ENCODE measurements at places on chromosomes 2 and 18. TPM values are rescaled to one million over a fixed set of nuclear protein-coding genes. Genes with fewer than 3 reads are reported as not detected.

CCBE1 gene
- 31.6 TPM for total RNA-seq

SAG gene
- total RNA-seq: not detected

ZNF532 gene
- total RNA-seq: 34.8 TPM

UGT1A3 gene
- total RNA-seq: not detected

UPP2 gene
- 0.06 TPM for total RNA-seq

ABCG8 gene
- total RNA-seq: 0.44 TPM

CCDC195 gene
- total RNA-seq: not detected

DES gene
- 2.0 TPM for total RNA-seq

ATP6V1C2 gene
- 1.4 TPM for total RNA-seq

KLHL30 gene
- 4.3 TPM for total RNA-seq

NEU2 gene
- total RNA-seq: not detected

EVA1A gene
- 0.53 TPM for total RNA-seq

PARD3B gene
- 14.0 TPM for total RNA-seq

ADD2 gene
- 1.9 TPM for total RNA-seq

CRYBA2 gene
- total RNA-seq: not detected

- H3K4me3 ChIP-seq: no peak overlapping the region
- H3K27me3 ChIP-seq: no peaks in the 10 kb centered on the region
- no peak overlapping the region for H3K27ac ChIP-seq
Measured at GRCh38 chr2:84022810-84023431, 436.2 kb downstream of the SUCLG1 start.

DNA sequence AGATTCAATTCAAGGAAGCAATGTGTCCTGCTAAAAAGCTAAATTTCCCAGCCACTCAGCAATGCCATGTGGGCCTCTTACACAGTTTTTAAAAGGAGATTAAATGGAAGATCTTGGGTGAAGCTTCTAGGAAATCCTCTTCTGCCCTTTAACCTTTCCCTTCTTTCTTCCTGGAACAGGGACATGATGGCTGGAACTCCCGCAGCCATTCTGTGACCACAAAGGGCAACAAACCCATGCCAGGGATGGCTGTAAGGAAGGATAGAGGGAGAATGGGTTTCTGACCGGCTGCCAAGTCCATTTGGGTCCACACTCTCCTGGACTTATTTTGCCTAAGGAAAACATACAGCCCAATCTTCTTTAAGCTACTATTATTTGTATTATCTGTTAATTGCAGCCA, 52.6 kb upstream of the ASAP2 start:
- H3K4me1 ChIP-seq: no peaks in the 10 kb centered on the region
- no peak for DNase-seq

GRCh38 chr2:163401481-163401880, 334.3 kb downstream of the FIGN start:
- H3K4me3 ChIP-seq: no peak overlapping the region
- DNase-seq: peak; percentile 61
- no peaks in the 10 kb centered on the region for H3K27me3 ChIP-seq
- no peaks in the 10 kb centered on the region for H3K36me3 ChIP-seq
- no peak overlapping the region for H3K27ac ChIP-seq

DNA sequence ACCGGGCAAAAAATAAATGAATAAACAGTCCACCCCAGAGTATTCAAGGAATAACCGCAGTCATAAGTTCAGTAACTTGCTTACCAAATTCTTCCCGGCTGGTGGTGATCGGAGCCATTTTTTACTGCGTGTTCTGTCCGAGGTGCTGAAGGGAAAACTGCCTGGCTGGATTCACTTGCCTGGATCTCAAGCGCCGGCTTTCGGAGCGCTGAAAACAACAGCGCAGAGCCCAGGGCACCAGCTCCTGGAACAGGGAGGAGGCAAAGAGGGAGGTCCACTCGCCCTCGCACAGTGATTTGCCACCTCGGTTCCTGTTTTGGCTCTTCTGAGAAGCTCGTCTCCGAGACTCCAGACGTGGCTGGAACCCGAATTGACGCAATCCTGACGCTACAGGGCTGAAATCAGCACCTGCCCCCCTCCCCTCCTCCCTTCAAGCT, at the start of gene SYT4:
TSS of gene SYT4 (minus strand) at position 327 of the 437 bp plus-strand sequence. CDS start at position 118, 209 bp downstream.
- H3K4me3 ChIP-seq: no peak within 1 kb of the TSS
- H3K27me3 ChIP-seq: no peaks in the 10 kb centered on the region
- DNase-seq: peak; percentile 70
- H3K4me1 ChIP-seq: no peaks in the 10 kb centered on the region
- no peak within 1 kb of the TSS for H3K27ac ChIP-seq

- H3K36me3 ChIP-seq: no peaks in the 10 kb centered on the region
- H3K27me3 ChIP-seq: peaks cover 51% of the 10 kb centered on the region
Measured at GRCh38 chr2:45014016-45014702, 4.9 kb upstream of the SIX2 start.

GRCh38 chr18:41396211-41396610, 558.8 kb upstream of the PIK3C3 start:
- H3K36me3 ChIP-seq: no peaks in the 10 kb centered on the region
- no peak overlapping the region for H3K27ac ChIP-seq
- no peaks in the 10 kb centered on the region for H3K27me3 ChIP-seq
- no peak for DNase-seq
- H3K4me1 ChIP-seq: no peaks in the 10 kb centered on the region

DNA sequence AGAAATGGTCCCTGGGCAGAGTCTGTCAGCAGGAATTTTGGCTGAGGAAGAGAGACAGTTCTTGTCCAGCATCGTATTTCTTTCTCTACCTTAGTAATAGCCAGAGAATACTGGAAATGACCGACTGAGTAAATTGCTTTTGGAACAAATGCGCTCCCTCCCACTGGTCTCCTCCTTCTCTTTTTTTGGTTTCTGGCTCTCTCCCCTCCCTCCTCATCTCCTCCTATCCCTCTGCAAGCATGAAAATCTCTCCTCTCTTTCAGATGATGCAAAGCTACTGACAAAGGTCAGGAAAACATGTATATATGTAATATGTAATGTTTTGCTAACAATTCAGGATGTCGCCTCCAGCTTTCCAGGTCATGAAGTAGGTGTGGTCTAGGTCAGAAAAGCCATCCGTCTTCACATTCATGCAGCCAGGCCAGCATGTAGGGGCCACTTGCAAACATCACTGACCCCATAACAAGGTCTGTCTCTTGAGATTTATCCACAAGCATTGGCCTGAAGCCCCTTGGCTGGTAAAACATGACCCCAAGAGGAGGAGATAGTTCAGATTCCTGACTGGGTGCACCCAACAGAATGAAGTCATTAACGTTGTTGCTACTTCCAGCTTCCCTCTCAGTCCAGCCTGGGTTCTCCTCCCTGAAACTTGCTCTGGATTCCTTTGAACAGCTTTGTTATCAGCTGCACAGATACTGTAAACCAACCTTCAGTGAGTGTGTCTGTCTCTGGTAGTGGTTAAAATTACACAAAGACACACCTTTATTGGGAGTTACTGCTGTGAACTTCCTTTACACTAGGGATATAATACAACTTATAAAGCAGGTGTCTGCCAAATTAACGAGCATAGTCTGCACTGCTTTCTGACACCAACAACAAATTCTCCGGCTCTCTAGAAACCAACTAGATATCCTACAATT, 864.4 kb upstream of the KLHL29 start:
- H3K27ac ChIP-seq: no peak overlapping the region
- H3K27me3 ChIP-seq: no peaks in the 10 kb centered on the region
- no peaks in the 10 kb centered on the region for H3K36me3 ChIP-seq
- H3K4me1 ChIP-seq: no peaks in the 10 kb centered on the region
- H3K4me3 ChIP-seq: no peak overlapping the region
- DNase-seq: no peak

GRCh38 chr2:53353135-53354114, 414.2 kb upstream of the CHAC2 start:
- no peak overlapping the region for H3K27ac ChIP-seq
- no peaks in the 10 kb centered on the region for H3K27me3 ChIP-seq
- H3K36me3 ChIP-seq: no peaks in the 10 kb centered on the region
- no peaks in the 10 kb centered on the region for H3K4me1 ChIP-seq
- no peak for DNase-seq

GRCh38 chr2:2580341-2580740, 249.3 kb upstream of the MYT1L start:
- H3K27ac ChIP-seq: no peak overlapping the region
- no peaks in the 10 kb centered on the region for H3K36me3 ChIP-seq
- H3K27me3 ChIP-seq: no peaks in the 10 kb centered on the region
- no peaks in the 10 kb centered on the region for H3K4me1 ChIP-seq
- peak; percentile 10 for DNase-seq
- no peak overlapping the region for H3K4me3 ChIP-seq

- no peak overlapping the region for H3K27ac ChIP-seq
- no peak overlapping the region for H3K4me3 ChIP-seq
- no peak for DNase-seq
- no peaks in the 10 kb centered on the region for H3K4me1 ChIP-seq
- no peaks in the 10 kb centered on the region for H3K36me3 ChIP-seq
Measured at GRCh38 chr2:77102927-77103326, 419.2 kb downstream of the LRRTM4 start.

DNA sequence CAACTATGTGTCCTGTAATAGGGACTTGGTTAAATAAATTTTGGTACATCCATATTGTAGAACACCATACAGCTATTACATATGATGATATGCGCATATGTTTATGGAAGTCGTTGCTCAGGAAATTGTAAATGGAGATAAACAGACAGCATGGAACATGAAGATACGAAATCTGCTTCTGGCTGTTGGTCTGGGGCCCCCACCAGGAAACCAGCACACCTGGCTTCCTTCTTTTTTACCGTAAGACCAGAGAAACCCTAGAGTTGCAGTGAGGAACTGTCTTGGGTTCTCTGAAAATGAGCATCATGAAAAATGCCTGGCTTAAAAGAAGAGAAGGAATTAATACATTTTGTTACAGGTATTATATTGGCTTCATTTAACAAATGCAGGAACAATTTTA, 40.8 kb downstream of the SPTBN1 start:
- H3K4me1 ChIP-seq: peaks cover 52% of the 10 kb centered on the region
- no peaks in the 10 kb centered on the region for H3K36me3 ChIP-seq
- no peak overlapping the region for H3K27ac ChIP-seq
- no peak overlapping the region for H3K4me3 ChIP-seq
- no peaks in the 10 kb centered on the region for H3K27me3 ChIP-seq

DNA sequence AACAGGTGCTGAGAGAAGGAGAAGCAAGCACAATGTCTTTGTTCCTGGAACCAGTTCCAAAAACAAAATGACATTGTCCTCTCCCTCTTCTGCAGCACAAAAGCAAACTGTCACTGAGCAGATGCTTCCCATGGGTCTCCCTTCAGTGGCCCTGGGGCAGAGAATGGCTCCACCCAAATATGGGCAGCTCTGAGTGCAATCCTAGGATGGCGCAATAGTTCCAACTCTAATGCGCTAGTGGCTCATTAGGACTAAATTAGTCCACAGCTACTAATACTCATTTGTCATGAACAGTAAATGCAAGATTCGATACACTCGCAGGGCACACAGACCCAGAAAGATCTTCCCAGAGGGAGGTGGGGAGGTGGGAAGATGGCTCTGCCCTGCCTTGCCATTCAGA, 205.2 kb upstream of the CHAC2 start:
- DNase-seq: no peak
- H3K36me3 ChIP-seq: no peaks in the 10 kb centered on the region
- no peak overlapping the region for H3K4me3 ChIP-seq
- no peaks in the 10 kb centered on the region for H3K27me3 ChIP-seq
- H3K4me1 ChIP-seq: no peaks in the 10 kb centered on the region
- no peak overlapping the region for H3K27ac ChIP-seq

- H3K36me3 ChIP-seq: no peaks in the 10 kb centered on the region
- no peak overlapping the region for H3K27ac ChIP-seq
- H3K27me3 ChIP-seq: no peaks in the 10 kb centered on the region
Measured at GRCh38 chr2:236968101-236968879, 117.4 kb upstream of the COPS8 start.

GRCh38 chr2:19823507-19823906, 78.3 kb downstream of the TTC32 start:
- no peaks in the 10 kb centered on the region for H3K4me1 ChIP-seq
- no peaks in the 10 kb centered on the region for H3K36me3 ChIP-seq
- no peak for DNase-seq
- H3K4me3 ChIP-seq: no peak overlapping the region

GRCh38 chr2:71306762-71307161, 24.8 kb upstream of the ZNF638 start:
- no peak overlapping the region for H3K27ac ChIP-seq
- H3K36me3 ChIP-seq: no peaks in the 10 kb centered on the region
- no peak overlapping the region for H3K4me3 ChIP-seq

DNA sequence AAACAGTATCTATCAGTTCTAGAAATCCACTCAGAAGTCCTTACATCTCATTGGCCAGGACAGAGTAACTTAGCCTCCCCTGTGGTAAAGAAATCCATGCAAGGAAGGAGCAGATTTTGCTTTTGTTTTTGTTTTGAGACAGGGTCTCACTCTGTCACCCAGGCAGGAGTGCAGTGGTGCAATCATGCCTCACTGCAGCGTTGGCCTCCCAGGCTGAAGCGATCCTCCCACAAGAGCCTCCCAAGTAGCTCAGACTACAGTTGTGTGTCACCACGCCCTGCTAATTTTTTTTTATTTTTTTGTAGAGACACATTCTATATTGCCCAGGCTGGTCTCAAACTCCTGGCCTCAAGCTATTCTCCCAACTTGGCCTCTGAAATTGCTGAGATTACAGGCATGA, 185.1 kb downstream of the NRP2 start:
- H3K27me3 ChIP-seq: no peaks in the 10 kb centered on the region
- no peaks in the 10 kb centered on the region for H3K4me1 ChIP-seq
- no peak for DNase-seq
- H3K4me3 ChIP-seq: no peak overlapping the region
- H3K27ac ChIP-seq: no peak overlapping the region
- H3K36me3 ChIP-seq: no peaks in the 10 kb centered on the region

DNA sequence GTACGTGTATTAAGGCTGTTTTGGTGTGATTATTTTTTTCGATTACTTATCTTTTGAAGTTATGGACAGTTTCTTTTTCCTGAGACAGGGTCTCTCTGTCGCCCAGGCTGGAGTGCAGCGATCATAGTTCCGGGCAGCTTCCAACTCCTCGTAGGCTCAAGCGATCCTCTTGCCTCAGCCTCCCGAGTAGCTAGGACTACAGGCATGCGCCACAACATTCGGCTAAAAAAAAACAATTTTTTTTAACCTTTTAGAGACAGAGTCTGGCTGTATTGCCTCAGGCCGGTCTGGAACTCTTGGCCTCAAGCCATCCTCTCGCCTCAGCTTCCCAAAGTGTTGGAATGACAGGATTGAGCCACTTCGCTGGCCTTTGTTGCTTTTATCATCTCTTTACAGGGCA, 945 bp downstream of the HAT1 start:
- peak; percentile 11 for DNase-seq
- H3K36me3 ChIP-seq: peaks cover 6% of the 10 kb centered on the region
- peak overlapping the region; percentile 96 for H3K27ac ChIP-seq
- H3K4me3 ChIP-seq: peak overlapping the region; percentile 71

DNA sequence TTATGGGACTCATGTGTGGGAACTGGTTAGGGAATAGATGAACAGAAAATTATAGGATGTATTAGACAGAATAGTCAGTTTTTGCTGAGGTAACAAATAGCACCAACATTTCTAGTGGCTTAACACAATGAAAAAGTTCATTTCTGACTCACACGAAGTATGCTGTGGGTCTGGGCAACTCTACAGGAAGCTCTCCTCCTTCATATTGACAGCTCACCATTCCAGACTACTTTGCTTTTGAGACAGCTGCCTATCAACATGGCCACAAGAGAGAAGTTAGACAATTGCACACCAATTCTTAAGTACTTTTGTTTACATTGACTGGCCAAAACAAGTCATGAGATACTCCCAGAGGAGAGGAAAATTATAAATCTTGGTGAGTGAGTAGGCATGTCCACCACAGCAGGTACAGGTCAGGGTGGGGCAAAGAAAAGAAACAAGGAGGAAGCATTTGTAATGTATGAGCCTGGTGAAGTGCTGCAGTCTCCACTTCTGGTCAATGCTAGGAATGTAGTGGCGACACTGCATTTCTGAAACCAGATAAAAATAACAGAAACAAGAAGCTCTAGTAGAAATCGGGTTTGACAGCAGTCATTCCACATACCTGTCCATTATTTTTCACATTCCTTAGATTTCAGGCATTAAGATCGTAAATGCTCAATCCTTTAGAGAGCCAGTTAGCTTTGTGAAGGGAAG, 141.6 kb downstream of the ICOS start:
- H3K4me3 ChIP-seq: no peak overlapping the region
- no peak for DNase-seq
- H3K36me3 ChIP-seq: no peaks in the 10 kb centered on the region
- H3K27ac ChIP-seq: no peak overlapping the region

Measured in adrenal gland (tissue), 19 donors.